ENCODE measurements at places on chromosomes 1 and 21.

DNA sequence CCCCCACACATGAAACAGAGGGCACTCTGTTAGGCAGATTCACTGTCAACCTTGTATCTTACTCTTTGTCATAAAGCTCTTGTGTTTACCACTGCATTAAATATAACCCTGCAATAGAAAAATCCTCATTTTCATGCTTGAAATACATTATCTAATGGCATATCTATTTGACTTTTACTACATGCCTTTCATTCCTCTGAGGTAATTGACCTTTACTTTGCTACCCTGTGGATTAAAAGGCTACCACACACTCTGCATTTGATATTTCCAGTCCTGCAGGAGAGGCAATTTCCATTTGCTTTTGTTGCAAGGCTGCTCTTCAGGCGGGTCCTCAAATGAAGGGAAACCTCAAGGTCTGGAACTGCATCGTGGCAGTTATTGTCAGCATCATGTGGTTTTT, 238.0 kb downstream of the NTNG1 start:
- DNase-seq: no peak

- DNase-seq: no peak
These were observed 47.4 kb downstream of the PHC2 start for GRCh38 chr1:33383489-33383888.

DNA sequence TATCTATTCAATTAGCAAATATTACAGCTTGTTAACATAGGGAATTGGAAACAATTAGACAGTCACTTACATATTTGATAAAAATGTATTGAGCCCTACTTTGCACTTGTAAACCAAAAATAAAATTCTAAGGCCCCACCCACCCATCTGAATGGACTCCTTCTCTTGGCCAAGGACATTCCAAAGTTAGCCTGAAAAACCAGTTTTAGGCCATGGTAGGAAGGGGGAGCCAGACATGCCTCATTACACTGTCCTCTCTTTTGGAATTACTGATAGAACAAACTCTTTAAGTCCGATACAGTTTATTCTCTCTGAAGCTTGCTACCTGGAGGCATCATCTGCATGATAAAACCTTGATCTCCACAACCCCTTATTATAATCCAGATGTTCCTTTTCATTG, 28.0 kb upstream of the TSPAN2 start:
- no peak for DNase-seq

GRCh38 chr1:54339126-54339525, 67.1 kb downstream of the SSBP3 start:
- no peak for DNase-seq

GRCh38 chr1:44609412-44609767, 64.9 kb downstream of the TMEM53 start:
- peak; percentile 77 for DNase-seq

GRCh38 chr1:18903291-18903756, 969 bp upstream of the ALDH4A1 start:
- DNase-seq: no peak

All from nephron progenitor cell (in vitro differentiated cells).